Right lobe of liver (tissue), 6 donors: ENCODE measurements at places on chromosomes 6 and 20. TPM values are rescaled to one million over a fixed set of nuclear protein-coding genes. Genes with fewer than 3 reads are reported as not detected.

The SNAP91 gene
- total RNA-seq = not detected

The DEFB118 gene
- not detected for total RNA-seq

DNA sequence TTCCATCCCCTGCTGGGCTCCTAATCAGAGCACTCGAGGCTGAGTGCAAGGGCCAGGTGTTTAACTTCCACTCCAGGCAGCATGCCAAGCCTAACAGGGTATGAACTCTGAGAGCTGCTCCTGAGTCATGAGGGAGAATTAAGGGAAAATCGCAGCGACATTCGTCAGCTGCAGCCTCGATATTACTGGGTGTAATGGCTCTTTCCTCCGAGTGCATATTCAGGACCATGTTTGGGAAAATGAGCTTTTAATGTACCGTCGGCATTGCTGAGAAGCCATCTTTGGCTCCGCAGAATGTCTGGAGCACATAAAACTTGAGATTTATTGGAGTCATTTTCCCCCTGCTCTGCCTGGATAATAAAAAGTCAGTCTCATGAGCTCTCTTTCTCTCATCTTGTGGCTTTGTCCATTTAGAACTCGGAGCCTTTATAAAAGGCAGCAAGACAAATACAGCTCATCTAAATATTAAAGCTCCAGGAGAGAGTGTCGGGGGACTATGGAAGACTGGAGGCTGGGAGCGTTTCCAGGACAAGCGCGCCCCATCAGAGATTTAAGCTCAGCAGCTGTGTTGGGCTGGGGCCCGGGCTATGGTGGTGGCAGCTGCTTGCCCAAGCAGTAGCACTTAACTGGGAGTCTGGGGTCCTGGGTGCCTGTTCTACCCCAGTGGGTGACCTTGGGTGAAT is 103.7 kb downstream of the TOX2 start:
- no peak for DNase-seq

DNA sequence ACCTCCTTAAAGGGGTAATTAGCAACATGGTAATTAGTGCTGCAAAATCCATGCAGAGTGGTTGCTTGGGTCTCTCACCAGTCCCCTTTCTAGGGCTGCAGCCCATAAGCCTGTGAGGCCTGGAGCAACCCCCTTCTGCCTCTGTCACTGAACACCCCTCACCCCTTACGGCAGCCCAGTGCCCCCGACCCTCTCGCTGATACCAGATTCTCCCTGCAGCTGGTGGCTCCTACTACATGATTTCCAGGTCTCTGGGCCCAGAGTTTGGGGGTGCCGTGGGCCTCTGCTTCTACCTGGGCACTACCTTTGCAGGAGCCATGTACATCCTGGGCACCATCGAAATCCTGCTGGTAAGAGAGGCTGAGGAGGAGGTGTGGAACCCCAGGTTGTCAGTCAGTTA is 8.0 kb downstream of the SLC12A5 start:
- DNase-seq = no peak
